ENCODE measurements at places on chromosomes 1 and 21.

DNA sequence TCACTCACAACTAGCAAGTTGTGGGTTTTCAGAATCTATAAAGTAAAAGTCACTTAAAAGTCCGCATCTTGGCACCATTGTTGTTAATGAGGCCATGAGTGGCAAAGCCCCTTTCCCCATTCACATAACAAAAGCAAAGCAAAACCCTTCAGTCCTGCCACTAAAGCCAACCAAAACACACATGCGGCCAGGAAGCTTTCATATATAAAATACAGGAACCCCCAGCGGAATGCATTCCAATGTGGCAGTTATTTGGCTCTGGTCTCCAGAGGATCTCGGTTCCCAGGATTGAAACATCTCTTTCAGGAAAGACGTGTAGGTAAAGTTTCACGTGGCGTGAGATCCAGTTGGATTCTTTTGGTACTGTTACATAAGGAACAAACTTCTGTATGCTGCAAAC lies 2.5 kb upstream of the LBR start:
- DNase-seq, result no peak

DNA sequence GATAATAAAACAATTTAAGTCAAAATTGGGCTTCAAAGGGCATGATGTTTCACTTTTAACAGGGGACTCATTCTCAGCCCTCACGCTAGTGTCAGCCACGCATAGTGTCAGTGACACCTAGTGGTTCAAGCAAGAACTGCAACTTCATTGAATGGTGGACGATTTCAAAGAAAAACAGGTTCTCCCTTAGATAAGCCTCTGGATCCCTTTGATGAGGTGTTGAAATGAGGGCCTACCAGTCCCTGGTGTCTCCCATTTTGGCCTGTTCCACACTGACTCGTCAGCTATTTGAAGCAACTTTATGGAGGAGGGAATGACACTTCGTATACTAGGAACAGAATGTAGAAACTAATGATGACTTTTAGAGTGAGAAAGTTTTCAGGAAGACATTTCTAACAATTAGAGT lies 56.2 kb downstream of the FCRL5 start:
- no peak for DNase-seq

DNA sequence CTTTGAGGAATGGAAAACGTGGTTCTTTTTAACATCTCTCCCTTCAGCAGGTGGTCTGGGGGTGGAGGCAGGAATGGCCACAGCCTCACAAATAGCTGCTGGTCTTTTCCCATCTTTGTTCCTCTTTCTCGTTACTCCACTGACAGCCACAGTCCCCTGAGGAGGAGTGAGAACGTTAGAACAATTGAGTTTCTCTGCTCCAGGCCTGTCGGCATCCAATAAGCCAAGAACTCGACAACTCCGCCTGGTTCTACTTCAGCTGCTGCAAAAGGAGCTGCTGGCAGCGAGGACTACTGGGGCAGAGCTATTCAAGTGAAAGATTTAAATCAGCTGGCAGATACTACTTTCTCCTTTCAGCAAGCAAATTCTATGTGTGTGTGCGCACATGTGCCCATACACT lies 169.5 kb upstream of the GALNT2 start:
- DNase-seq, result no peak

GRCh38 chr1:236144446-236145150 lies 2.3 kb downstream of the GPR137B start:
- DNase-seq, result no peak

- no peak for DNase-seq
Observed at GRCh38 chr1:206544562-206545257, 37.4 kb downstream of the RASSF5 start.

GRCh38 chr1:183249941-183250452 lies 63.9 kb downstream of the LAMC2 start:
- DNase-seq, result no peak

DNA sequence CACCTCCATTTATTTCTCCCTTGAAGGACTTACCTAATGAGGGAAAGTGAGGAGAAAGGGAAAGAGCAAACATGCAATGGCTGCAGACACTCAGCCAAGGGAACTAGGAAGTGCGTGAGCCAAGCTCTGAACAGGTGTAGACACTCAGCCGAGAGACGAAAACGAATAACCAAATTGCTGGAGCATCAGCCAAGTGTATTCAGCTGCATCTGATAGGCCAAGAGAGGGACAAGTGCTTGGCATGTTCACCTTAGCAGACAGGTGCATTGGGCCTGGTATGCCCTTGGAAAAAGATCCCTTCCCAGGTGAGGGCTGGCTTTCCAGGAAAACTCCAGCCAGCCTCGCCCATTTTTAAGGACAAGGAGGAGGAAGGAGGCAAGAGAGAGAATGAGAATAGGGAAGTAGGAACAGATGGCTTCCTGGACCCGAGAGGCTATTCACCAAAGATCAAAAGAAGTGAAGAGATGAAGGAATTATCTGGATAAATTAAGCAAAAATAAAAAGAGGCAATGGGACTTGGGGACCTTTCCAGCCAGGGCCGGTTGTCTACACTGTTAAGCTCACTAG lies 184.7 kb downstream of the TOMM20 start:
- DNase-seq, result no peak

DNA sequence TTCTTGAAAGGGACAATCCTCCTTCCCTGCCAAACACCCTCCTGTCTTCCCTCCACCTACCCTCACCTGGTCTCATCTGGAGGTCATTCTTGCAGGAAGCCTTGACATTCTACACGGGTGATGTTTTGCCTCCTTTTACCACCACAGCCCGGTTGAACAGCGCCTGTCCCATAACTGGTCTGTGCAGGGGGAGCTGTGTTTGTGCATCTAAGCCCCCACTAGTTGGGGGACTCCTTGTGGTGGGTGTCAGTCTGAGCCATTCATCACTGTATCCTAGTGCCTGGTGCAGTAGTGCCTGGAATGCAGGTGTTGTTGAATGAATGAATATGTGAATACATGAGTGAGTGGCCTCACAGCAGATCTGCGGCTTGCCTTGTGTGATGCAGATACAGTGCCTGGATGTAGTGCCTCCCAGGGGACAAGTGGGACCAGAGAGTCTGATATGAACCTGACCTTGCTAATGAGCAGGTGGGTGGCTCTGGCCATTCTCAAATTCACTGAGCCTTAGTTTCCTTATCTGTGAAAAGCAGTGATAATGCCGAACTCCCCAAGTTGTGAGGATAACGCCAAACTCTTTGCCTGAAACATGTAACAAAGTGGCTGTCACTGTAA lies 79.8 kb downstream of the OMA1 start:
- no peak for DNase-seq

- no peak for DNase-seq
Observed at GRCh38 chr1:22827666-22828483, 117.2 kb downstream of the EPHB2 start.
